Activated CD8-positive, alpha-beta memory T cell treated with anti-CD3 and anti-CD28 coated beads for 1 hour (primary cell): ENCODE measurements at places on chromosomes 4 and X.

GRCh38 chr4:40734497-40734896 is 15.3 kb upstream of the NSUN7 start:
- DNase-seq = no peak

DNA sequence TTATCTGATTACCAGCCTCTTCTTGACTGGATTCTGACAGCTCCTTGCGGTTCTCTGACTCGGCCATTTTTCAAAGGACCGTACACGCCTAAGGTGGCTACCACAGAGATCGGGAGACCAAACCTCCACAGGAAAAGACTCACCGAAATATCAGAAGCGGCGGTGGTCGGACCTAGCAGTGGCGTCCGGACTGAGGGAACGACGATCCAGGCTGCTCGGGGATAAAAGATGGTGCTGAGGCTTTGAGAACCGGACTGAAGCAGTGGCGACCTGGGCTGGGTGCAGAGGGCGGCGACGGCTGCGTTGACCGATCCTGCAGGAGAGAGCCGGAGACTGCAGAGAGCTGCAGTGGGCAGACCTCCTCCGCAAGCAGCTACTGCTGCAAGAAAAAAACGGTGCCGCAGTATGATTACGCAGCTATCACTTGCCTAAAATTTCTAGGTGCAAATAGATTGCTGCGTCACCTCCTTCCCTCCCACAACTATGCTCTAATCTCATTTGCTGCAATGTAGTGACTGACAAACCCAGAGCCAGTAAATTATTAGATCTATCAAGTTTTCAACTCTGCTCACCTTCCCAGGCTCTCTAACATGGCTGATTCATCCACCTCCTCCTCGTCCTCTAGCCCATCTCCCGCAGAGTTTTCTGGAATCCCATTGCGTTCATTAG is at the start of gene NAP1L2:
Gene NAP1L2 (minus strand): TSS at position 426 of the 669 bp plus-strand sequence. CDS start 359 bp downstream, at position 67.
- no peak for DNase-seq

DNA sequence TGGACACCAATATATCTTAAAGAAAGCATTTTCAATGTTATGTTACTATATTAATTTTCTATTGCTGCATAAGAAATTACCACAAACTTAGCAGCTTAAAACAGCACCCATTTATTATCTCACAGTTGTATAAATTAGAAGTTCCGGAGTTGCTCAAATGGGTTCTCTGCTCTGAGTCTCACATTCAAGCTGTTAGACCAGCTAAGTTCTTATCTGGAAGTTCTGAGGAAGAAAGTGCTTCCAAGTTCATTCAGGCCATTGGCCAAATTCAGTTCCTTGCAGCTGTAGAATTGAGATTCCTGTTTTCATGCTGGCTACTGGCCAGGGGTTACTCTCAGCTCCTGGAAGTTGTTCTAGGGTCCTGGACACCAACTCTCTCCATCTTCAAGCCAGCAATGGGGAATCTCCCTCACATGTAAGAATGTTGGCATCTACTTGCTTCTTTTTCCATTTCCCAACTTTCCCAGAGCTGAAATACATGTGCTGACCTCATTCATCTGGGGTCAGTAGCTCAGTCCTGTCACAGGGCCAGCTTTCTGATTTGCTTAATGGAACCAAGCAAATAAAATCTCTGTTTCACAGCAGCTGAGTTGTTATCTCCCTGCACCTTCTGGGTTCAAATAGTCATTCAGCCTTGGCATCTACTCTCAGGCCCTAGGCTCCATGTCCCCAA is 99.6 kb upstream of the INTU start:
- DNase-seq = no peak

- no peak for DNase-seq
Observed at GRCh38 chr4:33057736-33058135, 2337.6 kb downstream of the PCDH7 start.

DNA sequence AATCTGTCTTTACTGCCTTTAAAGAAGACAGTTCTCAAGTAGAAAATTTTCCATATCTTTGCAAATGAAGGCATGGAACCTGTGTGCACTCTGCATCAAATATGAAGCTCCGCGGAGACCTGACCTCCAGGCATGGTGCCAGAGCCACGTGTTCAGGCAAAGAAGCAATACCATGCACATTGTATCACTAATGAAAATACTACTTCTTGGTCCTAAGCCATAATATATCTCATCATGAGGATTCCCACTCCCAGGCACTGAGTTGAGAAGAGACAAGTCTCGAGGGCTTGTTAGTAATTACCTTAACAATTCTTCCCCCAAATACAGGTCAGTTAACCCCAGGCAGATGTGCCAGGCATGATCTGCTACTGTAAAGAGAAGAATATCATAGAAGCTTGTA is 56.7 kb downstream of the PCDH19 start:
- DNase-seq = no peak

GRCh38 chr4:94909645-94910044 is 151.9 kb downstream of the BMPR1B start:
- DNase-seq = no peak

DNA sequence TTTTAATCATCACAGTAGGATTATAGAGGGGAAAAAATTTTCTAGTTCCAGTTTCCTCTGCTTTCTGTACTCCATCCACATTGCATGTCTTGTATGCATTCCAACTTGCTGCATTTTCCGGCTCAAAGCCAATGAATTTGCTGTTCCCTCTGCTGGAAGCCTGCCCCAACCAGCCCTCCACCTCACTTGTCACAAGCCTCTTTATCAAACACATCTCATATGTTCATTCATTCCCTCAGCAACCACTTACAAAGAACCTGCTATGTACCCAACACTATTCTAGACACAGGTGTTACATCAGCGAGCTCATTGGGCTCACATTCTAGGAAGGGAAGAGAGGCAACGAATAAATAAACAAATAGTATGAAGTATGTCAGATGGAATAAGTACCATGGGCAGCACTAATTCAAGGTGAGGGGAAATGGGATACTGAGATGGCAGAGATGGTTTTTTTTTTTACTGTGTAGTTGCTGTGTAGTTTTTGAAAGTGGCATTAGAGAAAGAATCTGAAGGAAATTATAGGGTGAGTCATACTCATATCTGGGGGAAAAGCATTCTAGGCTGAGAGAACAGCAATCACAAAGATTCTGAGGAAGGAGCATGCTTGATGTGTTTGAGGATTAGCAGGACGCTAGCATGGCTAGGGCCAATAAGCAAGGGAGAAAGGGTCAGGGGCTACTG is 332.5 kb downstream of the PDGFC start:
- DNase-seq = no peak

DNA sequence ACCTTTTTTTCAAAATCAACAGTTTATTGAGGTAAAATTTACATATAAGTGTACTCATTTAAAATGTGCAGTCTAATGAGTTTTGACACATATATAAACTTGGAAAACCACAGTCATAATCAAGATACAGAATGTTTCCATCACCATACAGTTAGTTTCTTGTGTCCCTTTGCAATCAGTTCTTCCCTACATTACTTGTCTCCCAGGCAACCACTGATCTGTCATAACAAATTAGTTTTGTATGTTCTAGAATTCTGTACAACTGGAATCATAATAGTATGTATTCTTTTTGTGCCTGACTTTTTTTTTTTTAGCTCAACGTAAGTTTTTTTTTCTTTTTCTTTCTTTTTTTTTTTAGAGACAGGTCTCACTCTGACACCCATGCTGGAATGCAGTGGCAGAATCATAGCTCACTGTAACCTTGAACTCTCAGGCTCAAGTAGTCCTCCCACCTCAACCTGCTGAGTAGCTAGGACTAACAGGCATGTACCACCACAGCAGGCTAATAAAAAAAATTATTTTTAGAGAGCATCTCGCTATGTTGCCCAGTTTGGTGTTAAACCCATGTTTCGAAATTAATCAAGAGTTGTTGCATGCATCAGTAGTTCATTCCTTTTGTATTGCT is 26.9 kb downstream of the ARFIP1 start:
- DNase-seq = no peak

GRCh38 chr4:1576304-1576960 is 107.7 kb downstream of the FAM53A start:
- no peak for DNase-seq

DNA sequence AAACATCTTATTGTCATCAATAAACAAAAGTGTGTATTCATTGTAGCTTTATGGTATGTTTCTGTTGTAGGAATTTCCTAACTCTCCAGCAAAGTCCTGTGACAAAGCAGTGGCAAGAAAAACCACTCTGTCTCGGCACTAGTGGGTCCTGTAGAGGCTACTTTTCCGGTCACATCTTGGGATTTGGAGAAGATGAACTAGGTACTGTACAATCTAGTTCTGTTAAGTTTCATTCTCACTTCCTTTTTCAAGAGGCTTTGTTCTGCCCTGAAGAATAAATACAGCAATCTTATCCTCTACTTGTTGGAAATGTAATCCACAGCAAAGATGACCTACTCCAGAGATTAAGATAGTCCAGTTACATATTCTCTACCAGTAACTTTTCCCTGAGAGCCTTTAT is 69.3 kb downstream of the HHIP start:
- no peak for DNase-seq

GRCh38 chr4:48958582-48958981 is 27.5 kb upstream of the CWH43 start:
- no peak for DNase-seq

GRCh38 chr4:154414796-154415195 is 76.8 kb downstream of the DCHS2 start:
- DNase-seq = no peak

DNA sequence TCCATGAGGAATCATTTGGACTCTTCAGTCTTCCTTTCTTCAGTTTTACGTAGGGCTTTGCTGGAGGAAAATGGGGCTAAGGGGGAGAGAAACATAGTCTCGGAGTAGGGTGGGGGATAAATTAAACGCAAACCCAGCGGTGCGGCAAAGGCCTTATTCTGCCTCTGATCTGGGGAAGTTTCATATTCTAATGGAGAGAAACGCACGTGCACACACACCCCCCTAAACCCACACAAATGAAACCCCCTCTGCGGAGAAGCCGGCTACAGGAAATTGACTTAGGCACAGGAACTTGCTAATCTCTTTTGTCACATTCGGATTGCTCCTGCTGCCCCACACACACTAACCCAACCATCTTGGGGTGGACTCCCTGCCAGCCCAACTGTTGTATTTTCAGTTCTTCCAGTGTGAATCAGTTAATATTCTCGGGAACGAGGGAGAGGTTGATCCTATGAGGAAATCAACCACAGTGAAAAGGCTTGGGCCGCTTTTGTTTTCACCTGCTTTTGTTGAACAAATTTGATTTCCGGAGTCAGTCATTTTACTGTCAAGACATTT is at the start of gene RHOH:
Gene RHOH (plus strand): TSS at position 308 of the 558 bp plus-strand sequence. CDS start 46,356 bp downstream, outside the sequence.
- peak; percentile 43 for DNase-seq

DNA sequence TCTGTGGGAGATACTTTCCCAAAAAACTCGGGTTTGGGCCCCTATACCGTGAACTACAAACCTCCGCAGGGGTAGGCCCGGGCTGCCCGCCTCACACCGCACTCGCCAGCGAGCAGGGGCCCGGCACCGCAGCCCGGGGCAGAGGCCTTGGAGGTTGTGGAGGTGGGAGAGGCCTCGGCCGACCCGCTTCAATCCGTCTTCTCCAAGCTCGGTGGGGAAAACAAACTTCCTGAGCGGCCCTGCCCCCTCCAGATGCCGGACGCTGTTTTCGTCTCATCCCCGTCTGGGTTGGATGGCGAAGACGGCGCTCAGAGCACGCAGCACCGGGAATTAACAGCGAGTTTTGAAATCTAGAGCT is 442 bp upstream of the MCUB start:
- DNase-seq = peak; percentile 28

DNA sequence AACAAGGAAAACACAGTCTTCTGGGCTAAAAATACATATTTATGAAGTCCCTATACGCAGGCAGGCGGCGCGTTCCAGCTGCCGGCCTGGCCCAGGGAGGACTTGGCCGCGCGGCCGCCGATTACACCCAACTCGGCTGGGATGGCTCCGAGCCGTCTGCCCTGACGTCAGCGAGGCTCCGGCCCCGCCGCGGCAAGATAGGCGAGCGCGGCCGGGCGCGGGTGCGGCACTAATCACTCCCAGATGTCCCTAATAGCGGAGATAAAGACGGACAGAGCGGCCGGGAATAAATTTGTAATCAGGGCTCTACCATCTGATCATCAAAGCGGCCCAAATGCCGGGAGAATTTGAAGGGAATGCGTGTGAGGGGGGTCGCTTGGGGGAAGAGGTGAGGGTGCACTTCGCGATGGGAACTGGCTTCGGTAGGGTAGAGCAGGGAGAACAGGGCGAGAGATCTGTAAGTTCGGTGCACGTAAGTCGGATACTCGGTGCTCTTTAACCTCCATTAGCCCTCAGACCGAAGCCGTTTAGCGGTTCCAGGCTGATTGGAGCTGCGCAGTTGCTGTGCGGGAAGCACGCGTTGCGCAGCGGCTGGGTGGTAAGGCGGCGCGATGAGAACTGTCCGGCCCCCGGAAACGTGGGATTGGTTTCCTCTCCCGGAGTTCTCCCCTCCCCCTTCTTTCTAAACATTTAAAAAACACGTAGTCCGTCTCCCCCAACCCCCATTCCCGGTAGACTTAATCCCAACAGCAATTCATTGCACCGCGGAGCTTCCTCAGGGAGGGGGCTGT is 7.7 kb downstream of the HAND2 start:
- DNase-seq = no peak
